ENCODE measurements at places on chromosomes 2 and 18.

- DNase-seq: no peak
Measured at GRCh38 chr2:57906152-57906732, 140.4 kb upstream of the VRK2 start.

DNA sequence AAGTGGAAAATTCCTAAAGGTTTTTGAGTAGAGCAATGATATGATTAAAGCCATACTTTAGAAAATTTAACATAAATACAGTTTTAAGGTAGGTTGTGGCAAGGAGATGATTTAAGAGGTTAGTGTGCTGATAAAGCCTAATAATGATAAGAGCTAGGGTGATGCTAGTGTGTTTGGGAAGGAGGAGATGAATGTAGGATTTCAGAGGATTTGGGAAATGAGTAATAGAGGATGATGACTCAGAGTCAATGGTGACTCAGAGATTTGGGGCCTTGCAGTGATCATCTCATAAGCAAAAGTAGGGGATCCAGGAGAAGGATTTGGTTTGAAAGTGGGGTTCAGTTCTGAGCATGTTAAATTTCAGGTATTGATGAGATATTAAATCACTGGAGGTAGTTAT, 23.3 kb downstream of the STAMBP start:
- no peak for DNase-seq

DNA sequence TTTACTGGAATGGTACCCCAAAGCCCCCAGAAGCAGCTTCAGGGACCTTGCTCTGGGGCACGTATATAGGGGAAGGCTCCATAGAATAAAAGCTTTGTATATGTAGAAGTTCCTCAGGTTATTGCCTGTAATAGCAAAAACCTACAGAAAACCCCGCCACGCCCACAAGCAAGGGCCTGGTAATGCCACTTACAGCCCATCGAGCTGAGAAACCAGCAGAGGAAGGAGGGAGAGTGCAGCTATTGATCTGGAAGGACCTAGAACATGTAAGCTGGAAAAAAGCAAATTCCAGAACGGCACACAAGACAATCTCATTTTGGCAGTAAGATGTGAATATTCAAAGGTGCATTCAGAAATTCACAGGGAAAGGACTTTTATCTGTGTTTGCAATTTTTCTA, 15.8 kb downstream of the HS1BP3 start:
- no peak for DNase-seq

DNA sequence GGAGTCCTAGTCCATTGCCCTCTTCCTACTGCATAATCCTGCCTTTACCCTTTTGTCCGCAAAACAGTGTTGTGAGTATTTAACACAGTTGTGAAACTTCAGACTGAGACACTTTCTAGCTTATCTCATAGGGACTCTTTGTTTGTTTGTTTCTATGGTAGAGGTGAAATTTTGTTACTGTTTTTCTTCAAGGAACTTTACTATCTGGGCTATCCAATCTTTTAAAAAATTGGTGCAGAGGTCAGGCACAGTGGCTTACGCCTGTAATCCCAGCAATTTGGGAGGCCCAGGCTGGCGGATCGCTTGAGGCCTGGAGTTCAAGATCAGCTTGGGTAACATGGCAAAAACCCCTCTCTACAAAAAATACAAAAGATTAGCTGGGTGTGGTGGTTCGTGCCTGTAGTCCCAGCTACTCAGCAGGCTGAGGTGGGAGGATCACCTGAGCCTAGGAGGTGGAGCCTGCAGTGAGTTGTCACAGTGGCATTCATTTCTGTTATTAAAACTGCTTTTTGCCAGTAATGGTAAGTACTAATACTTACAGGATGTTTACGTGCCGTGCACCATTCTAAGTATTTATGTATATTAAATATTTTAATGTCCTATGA, 18.8 kb downstream of the GMCL1 start:
- DNase-seq: no peak

DNA sequence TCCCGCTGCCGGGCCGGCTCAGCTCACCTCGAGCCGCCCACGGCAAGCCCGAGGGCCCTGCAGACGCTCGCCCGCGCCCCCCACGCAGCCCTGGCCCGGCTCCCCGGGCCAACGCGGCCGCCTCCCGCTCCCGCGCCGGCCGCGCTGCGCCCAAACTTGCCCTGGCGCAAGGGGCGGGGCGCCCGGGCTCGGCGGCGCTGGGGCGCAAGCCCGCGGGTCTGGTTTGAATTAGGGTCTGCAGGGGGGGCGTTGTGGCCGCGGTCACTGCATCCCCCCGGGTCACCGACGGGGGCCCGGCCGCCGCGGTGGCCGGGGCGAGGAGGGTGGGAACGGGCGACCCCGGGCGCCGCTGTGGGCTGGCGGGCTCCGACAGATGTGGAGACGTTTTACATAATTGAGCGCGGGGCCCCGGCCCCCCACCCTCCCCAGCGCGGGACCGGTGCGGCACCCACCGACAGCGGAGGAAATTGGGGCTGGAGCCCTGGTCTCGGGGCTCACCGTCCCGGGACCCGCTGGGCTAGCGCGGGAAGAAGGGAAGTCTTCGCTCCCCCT, 690 bp downstream of the SDC1 start:
- DNase-seq: no peak

GRCh38 chr2:95014126-95014708, 11.3 kb upstream of the MAL start:
- no peak for DNase-seq

- DNase-seq: no peak
Measured at GRCh38 chr2:121034551-121034950, 250.5 kb downstream of the TFCP2L1 start.

GRCh38 chr2:223076573-223076972, 24.6 kb downstream of the KCNE4 start:
- no peak for DNase-seq

DNA sequence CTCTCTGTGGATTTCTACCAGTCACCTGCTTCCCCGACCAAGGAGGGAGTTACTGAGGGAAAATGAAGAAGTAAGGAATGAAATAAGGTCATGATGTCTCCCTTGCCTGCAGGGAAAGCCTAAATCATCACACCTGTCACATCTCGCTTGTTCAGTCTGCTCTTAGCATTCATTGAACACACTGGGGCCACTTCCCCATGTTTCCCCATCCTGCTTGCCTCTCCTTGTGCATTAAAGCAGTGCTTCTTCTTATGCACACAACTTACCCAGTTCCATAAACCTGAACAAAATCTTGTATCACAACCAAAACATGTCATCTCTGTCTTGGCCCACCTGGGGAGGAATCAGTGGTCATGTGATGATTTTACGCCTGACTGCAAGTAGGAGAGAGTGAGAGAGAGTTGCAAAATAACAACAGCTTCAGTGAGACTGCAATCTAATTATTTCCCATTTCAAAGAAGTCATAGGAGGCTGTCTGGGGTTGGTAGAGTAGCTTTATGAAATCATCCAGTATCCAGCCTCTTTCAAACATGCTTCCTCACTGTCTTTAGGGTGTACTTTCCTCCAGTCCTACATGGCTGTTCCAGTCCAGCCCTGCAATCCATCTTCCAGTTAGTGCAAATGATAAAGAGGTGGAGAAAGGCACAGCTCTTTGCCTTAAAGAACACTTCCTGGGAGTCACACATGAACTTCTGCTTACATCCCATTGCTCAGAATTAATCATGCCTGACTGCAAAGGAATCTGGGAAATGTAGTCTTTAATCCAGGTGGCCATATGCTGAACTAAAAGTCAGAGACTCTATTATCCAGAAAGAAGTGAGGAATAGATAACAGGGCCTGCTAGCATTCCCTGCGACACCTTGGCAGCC, 220.1 kb downstream of the HAUS1 start:
- no peak for DNase-seq

DNA sequence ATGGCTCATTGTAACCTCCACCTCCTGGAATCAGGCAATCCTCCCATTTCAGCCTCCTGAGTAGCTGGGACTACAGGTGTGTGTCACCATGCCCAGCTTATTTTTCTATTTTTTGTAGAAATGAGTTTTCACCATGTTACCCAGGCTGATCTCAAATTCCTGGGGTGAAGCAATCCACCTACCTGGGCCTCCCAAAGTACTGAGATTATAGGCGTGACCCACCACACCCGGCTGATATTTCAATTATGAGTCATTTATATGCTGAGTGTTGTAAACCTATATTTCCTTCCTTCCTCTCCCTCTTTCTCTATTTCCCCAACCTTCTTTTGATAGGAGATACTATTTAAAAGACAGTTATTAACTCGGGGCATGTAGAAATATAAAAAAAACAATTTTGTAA, 469.6 kb upstream of the ID2 start:
- no peak for DNase-seq

DNA sequence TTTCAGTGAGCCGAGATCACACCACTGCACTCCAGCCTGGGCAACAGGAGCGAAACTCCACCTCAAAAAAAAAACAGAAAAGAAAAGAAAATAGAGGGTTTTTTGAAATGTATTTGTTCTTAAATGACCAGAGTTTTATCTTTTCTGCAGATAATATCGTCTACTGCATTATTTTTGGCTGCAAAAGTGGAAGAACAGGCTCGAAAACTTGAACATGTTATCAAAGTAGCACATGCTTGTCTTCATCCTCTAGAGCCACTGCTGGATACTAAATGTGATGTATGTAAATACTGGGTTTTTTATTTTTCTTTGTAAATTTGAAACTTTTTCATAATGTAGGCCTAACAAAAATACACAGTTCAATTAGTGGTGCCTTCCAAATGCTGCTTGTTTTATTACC, 18.1 kb downstream of the CCNT2 start:
- DNase-seq: no peak

GRCh38 chr2:144659731-144660275, 139.9 kb upstream of the ZEB2 start:
- no peak for DNase-seq

GRCh38 chr2:147232225-147232669, 612.6 kb upstream of the ACVR2A start:
- DNase-seq: no peak

DNA sequence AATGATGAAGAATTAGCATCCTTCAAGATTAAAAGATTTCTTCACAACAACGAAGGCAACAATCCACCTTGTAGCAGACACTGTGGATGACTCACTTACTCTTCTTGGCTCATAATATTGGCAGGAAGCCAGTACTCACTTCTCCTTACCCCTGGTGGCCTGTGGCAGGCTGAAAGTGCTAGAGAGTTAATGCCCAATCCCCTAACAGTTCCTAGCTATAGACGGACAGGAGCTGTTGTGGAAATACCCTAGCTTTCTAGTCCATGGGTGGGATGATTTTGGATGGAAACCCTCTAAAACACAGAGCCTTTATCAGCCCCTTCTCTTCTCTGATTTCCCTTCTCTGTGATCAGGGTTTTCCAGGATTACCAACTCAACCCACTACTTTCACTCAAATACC, 128.6 kb upstream of the NYAP2 start:
- DNase-seq: peak; percentile 61

GRCh38 chr2:20049637-20050036, 1.8 kb downstream of the LAPTM4A start:
- DNase-seq: no peak

DNA sequence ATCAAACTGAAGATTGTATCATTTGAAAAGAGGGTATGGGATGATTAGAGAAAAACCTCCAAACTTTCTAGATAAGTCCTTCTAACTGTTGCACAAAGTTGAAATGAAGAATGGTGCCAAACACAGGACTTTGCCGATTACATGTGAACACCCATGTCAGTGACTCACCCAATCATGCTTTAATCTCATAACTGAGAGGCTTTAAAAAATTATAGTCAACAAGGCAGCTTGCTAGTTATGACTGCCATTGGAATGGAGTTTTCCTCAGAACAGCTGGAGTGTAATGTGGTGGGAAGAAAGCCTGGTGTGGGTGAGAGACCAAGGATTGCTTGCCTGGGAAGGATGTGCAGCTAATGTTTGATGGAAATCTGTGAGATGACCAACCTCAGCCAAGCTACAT, 98.2 kb upstream of the ALPP start:
- DNase-seq: no peak

- DNase-seq: no peak
Measured at GRCh38 chr2:18085593-18085992, 207.1 kb downstream of the KCNS3 start.

DNA sequence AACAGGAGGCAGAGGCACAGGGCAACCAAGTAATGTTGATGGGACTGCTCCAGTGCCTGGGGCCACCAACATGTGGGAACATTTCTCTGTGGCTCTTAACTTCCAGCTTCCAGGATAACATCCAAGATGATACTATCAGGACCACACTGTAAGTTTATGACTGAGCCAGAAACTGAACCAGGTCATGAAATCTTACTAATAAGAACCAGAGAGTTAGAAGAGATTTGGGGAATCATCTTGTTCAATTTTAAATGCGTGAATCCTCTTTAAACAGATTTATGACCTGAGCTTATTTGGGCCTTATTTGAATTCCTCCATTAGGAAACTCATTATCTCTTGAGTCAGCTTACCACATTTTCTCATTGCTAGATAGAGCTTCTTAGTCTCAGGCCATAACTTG, 45.0 kb downstream of the MAP2 start:
- no peak for DNase-seq

DNA sequence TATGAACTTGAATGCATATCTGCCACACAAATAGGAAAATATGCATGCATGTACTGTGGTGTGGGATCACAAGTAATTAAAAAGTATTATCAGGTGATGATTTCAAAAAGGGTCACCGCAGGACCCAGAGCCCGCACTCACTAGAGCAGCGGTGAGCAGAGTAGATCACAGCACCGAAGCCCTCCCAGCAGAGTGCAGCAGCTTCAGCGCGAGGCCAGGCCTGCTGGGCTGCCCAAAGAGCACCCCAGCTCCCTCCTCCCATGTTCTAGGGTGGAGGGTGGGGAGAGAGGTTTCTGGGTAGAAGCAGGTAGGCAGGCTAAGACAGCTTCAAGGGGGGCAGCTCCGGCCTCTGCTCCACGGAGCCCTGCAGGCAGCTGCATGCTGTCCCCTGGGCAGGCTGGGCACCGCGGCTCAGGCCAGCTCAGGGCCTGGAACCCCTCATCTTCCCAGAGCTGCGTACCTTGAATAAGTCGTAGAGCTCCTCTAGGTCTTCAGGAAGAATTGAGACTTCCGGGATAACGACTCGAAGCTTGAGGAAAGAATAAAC, 24.9 kb downstream of the RPL31 start:
- DNase-seq: no peak

DNA sequence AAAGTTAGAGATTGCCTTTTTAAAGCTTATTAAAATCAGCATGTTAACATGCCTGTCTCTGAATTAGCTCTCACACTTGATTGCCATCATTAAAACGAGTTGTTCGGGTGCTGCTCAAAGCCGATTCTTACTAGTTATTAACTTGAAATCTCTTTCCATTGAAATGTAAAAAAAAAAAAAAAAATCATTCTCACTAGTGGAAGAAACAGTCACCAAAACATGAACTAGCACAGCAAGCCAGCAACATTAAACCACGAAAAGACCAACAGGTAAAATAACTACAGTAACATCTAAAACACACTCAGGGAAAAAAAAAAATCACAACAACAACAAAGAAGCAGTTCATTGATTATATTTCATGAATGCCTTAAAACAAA, 264.5 kb downstream of the MEIS1 start:
- no peak for DNase-seq

Data from stimulated activated naive B cell treated with anti-CD40 and anti-IgM and Interleukin-4, amounts not matched to agents 10 μg/mL and 1 μg/mL and 100 μg/mL, for 72 hours (primary cell).